Vagina (tissue), 2 donors: ENCODE measurements at places on chromosomes 6 and 20.

DNA sequence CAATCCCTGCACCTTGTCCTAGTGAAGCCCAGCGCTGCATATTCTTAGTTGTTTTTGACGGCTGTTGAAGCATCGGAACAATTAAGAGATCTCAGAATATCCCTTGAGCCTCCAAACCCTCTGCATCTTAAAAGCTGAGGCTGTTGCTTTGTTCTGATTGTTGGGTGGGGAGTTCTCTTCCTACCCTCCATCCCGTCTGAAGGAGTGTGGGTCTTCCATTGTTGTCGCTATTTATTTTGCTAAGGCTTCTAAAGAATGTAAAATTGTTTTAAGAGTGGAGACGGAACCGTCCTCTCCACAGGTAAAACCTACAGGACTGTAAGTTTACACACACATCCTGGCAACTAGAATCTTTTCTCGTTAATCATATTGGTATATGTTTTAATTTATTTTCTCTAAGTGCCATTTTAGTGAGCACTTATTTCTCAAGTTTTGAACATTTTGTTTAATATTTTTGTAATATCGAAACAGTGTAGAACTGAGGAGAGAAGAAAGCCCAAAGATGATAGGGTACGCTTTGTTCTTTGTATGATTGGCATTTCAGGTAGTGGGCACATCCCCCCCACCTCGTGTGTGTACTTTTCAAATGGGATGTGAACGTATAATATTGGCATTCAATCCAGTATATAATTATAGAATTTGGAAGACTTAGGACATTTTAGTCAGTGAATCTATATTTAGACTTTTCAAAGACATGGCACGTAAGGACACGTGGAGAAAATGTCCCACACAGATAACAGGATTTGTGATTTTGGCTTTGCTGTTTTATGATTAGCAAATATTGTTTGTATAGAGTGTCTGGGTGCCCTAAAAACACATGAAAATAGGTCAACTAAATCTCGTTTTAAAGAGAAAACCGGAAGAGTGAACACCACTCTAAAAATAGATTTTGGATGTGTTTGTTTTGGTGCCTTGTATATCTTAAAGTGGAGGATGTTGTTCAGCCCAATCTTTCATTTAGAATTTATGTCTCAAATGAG lies 1.3 kb downstream of the RNF146 start:
- no peak for DNase-seq

DNA sequence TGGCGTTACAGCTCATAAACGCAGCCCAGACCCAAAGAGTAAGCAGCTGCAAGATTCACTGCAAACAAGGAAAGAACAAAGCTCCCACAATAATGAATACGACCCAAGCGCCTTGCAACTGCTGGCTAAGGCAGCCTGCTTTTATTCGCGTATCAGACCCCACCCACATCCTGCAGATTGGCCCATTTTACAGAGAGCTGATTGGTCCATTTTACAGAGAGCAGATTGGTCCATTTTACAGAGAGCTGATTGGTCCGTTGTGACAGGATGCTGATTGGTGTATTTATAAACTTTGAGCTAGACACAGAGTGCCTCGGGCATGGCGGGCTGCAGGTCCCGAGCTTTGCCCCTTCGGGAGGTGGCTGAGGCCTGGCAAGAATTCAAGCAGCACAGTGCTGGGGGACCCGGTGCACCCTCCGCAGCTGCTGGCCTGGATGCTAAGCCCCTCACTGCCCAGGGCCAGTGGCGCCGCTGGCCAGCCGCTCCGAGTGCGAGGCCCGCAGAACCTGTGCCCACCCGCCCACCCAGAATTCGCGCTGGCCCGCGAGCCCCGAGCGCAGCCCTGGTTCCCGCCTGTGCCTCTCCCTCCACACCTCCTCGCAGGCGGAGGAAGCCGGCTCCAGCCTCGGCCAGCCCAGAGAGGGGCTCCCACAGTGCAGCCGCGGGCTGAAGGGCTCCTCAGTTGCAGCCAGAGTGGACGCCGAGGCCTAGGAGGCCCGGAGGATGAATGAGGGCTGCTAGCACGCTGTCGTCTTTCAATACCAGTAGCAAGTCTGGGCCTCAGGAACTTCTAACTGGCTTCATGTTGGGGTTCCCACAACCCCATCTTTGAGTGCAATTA lies 11.2 kb upstream of the RPS10 start:
- DNase-seq = no peak

GRCh38 chr6:14889188-14889587 lies 356.7 kb upstream of the JARID2 start:
- no peak for DNase-seq

GRCh38 chr6:90947184-90948064 lies 360.6 kb upstream of the MAP3K7 start:
- no peak for DNase-seq

- DNase-seq = no peak
These were observed 40.1 kb downstream of the TRAF3IP2 start for GRCh38 chr6:111565326-111566221.

DNA sequence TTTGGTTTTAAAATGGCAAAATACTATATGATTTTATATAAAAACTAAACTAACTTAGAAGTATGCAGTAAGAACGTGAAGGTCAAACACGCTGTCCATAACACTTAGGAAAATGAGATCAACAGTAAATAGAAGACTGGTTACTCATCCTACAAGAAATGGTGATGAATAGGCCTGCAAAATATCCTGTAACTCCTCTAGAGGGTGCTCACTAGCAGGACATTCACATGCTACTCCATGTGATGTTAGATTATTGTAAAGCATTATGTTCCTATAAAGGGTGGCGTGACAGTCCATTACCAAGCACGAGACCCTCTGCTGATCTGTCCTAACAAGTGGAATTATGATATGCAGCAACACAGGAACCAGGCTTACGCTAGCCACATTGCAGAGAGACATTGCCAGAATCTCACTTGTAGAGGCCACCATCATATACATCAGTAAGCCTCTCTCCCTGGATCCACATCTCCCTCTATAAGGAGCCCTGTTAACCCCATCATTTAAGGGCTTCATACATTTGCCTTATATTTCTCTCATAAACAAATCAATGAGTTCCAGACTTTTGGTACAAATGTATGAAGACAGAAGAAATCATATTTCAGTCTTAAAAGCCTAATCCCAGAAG lies 18.0 kb upstream of the DEFB129 start:
- no peak for DNase-seq

DNA sequence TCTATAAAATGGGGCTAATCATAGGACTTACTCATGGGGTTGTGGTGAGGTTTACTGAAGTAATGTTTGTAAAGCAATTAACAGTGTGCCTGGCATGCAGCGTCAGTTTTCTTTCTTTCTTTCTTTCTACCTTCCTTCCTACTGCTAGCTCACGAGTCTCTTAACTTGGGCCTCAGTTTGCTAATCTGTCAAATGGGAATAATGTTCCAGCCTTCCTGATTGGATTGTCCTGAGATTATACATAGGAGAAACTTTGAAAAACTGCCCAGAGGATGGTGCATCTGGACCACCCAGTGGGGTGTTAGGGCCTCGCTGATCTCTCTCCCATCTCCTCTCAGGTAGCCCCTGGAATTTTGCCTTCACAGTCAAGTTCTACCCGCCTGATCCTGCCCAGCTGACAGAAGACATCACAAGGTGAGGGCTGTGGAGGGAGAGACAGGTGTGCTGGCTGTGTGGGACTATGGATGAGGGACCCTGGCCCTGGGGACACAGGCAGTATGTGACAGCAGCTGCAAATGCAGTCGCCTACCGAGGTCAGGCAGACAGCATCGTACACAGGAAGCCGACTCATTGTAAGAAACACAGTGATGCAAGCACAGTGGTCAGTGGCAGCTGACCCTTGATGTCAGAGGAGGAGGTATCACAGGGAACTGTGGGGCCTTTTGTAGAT lies 27.5 kb downstream of the EPB41L1 start:
- DNase-seq = no peak

DNA sequence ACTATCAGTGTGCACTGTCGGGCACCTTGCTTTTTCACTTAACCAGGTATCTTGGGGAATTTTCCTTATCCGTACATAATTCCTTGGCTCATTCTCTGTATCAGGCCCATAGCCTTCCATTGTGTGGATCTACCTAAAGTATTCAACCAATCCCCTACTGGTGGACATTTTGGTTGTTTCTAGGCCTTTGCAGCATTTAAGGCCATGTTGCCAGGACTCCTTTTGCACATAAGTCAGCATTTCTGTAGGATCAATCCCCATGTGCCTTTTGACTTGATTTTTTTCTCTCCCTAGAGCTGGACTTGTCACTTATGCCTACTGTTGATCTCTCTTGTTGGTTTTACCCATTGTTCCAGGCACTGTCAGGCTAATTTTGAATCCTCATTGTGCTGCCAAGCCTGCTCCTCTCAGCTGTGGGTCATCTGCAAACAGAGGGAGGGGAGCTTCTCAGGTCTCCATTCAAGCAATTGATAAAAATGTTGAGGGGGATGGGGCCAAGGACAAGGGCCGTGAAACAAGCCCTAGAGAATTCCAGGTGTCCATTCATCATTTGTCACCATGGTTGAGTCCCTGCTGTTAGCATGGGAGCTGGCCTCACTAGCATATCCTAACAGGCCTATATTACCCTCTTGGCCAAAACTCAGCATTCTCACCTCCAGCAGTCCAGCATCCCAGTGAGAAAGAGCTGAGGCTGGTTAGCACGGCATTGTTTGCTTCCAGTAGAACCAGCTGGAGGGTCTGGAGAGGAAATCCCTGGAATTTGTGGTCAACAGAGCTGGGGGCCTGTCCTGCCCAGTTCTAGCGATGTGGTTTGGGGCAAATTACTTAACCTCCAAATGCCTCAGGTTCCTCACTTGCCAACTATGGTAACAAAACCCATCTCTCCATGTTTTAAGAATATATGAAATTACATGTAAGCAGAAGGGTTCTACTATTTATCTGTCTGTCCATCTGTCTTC lies 178.4 kb downstream of the MRPL14 start:
- DNase-seq = no peak

- no peak for DNase-seq
These were observed 109.0 kb upstream of the COL21A1 start for GRCh38 chr6:56356426-56356825.

DNA sequence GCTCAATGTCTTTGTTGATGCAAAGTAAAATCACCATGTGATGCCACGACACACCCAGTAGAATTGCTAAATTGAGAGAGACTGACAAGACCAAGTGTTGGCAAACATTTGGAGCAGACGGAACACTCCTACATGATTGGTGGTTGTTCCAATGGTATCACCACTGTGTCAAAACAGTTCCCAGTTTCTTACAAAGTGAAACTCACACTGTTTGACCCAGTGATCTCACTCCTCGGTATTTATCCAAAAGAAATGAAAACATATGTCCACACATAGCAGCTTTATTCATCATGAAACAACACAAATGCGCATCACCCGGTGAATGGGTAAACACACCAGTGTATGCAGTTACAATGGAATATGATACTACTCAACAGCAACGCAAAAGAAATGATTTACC lies 74.0 kb upstream of the SULF2 start:
- no peak for DNase-seq

DNA sequence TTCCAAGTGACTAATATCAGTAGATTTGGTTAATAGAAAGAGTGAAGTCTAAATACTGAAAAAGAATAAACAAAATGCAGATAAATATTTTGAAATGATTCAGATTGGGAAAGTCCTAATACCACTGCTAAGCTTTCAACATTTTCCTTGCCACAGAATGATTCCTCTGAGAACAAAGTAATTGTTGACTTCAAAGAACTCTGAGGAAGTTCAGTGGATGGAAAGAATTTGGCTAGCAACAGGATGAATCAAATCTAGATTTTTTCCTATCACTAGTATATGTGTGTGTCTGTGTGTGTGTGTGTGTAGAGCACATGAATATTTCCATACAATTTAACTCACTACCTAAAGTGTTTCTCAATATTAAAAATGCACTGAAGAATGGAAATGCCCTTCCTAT lies 107.9 kb upstream of the PREP start:
- DNase-seq = no peak

DNA sequence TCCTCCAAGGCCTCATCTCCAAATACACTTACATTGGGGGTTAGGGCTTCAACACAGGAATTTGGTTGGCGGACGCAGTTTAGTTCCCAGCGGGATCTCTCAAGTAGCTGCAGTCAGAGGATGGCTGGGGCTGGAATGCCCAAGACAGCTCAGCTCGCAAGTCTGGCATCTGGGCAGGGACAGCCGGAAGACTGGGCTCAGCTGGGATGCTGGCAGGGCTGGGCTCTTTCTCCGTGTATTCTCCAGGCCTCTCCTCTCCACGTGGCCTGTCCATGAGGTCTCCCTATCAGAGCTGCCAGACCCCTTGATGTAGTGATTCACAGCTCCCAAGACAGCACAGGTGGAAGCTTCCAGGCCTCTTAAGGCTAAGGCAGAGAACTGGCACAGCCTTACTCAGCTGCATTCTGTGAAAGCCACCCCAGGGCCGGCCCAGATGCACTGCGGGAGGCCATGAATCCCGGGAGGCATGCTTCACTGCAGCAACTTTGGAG lies 5.0 kb downstream of the FGD2 start:
- no peak for DNase-seq

GRCh38 chr6:151765444-151765886 lies 42.0 kb upstream of the ESR1 start:
- no peak for DNase-seq

DNA sequence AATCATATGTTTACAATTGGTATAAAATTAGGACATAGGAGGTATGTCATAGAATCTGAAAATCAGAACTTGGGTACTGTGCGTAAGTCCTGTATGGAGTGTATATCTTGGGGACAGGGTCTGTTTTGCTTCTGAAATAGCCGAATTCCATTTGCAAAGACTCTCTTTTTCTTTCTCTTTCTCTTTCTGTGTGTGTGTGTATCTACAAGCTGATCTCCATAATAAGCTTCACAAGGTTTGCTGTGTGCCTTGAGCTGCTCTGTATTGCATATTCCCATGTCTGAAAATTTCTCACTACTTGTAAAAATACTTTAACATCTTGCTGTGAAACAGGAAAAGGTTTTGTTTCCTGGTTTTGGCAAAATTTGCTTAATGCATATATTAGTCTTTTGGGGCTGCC lies 29.5 kb downstream of the STX11 start:
- no peak for DNase-seq

GRCh38 chr6:133888929-133889556 lies at the start of gene TCF21:
Gene TCF21 (plus strand): TSS chr6:133889113. CDS start chr6:133889398, 285 bp downstream.
- DNase-seq = no peak

GRCh38 chr6:63677282-63677681 lies 41.7 kb downstream of the PHF3 start:
- no peak for DNase-seq

DNA sequence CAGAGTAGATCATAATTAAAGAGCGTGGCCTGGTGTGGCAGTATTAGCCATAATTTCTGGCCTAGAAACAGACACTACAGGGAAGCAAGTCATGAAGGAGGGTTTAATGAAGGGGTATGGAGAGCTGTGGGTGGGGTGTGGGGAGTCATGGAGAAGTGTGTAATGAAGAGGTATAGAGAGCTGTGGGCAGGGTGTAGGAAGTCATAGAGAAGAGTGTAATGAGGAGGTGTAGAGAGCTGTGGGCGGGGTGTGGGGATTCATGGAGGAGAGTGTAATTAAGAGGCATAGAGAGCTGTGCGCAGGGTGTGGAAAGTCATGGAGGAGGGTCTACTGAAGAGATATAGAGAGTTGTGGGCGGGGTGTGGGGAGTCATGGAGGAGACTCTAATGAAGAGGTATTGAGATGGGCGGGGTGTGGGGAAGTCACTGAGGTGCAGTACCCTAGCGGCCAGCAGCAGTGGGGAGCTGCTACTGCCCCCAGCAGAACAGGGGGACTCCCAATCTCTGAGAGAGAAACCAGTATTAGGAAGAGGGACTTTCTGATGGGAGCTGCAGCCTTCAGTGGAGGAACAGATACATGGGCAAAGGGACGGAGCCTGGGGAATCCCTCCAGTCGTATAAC lies 145.4 kb upstream of the FOXA2 start:
- DNase-seq = no peak
